Stimulated activated CD8-positive, alpha-beta memory T cell treated with anti-CD3 and anti-CD28 coated beads, Interleukin-4, amount 100 ng/mL, for 24 hours (primary cell): ENCODE measurements at places on chromosomes 6 and 20.

- DNase-seq, result no peak
Observed at GRCh38 chr20:16441546-16442164, 131.6 kb downstream of the KIF16B start.

GRCh38 chr6:6730831-6731230 lies 142.3 kb downstream of the LY86 start:
- DNase-seq, result no peak

- DNase-seq, result no peak
Observed at GRCh38 chr6:154891901-154892300, 103.2 kb upstream of the TIAM2 start.

- no peak for DNase-seq
Observed at GRCh38 chr20:21548390-21549035, 34.6 kb upstream of the NKX2-2 start.

- no peak for DNase-seq
Observed at GRCh38 chr6:168318579-168319278, 848 bp downstream of the DACT2 start.

- DNase-seq, result no peak
Observed at GRCh38 chr20:38050686-38051085, 17.1 kb downstream of the RPRD1B start.

DNA sequence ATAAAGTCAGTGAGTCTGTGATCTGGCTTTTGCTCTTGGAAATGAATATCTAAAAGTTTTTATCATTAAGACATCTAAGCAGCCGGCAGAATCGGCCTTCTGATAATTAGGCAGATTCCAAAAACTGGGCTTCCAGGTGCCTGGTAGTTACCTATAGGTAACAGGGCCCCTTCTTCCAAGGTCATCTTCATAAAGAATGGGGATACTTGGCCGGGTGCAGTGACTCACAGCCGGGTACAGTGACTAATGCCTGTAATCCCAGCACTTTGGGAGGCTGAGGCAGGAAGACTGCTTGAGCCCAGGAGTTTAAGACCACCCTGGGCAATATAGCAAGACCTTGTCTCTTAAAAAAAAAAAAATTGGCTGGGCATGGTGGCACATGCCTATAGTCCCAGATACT lies 12.9 kb upstream of the RBL1 start:
- no peak for DNase-seq

- no peak for DNase-seq
Observed at GRCh38 chr6:122717350-122717749, 62.2 kb upstream of the FABP7 start.

GRCh38 chr20:4684837-4685413 lies 36.8 kb upstream of the PRND start:
- no peak for DNase-seq

DNA sequence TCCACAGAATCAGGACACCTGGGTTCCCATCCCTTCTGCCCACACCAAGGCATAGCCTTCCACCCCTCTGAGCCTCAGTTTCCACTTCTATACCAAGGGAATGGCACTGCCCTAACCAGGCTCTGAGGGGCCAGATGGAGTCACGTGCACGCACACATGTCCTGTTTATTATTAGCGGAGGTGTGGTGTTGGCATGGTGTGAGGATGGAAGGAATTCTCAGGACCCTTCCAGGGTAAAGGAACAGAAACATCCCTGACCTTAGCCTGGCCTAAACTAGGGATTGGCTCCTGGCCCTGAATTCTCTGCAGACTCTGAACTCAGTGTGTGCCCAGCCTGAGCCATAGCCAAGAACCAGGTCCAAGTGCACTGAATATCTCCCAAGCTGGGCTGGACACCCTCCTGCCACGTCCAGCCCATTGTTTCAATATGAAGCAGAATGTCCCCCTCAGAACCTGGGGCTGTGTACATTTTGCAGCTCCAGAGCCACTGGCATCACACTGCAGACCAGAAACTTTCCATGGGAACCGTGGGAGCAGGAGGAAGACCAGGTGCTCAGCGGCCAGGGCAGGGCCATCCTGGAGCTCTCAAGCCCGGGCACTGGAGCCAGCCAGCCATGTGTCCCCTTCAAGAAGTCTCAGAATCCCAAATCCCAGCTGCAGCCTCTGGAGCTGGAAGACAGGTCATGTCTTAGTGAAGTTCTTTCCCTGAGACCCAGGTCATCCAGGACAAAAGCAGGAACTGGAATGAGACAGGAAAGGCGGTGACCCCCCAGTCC lies 208.4 kb downstream of the ANKRD60 start:
- DNase-seq, result no peak
